ENCODE measurements at places on chromosomes 7 and 10.

GRCh38 chr10:61356354-61356753 is 96.8 kb downstream of the TMEM26 start:
- no peak for DNase-seq

DNA sequence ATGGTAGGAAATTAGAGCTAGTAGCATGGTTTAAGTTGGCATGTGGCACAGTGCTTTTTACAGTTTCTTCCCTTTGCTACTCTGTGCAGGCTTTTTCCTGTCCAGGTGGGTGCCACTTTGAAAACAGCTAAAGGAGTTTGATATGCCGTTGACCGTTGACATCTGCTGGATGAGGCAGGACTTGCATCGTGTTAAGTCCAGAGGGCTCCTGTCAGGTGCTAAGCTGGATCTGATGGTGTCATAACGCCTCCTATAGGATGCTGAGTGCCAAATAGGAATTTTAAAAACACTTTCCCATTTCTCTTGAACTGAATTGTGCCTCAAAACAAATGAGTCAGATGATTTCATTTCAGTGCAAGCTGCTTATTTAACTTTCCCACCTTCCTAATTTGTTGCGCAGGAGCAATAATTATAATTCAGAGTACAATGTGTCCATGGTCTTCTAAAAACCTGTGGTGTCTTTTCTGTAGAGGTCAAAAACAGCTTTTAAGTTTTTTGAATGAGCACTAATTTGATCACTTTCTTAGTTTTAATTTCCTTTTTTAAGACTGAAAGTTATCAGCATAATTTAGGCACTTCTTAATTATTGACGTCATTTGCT is 178.3 kb downstream of the CDCA7L start:
- DNase-seq, result no peak

- DNase-seq, result no peak
Measured at GRCh38 chr7:30146127-30146612, 11.4 kb downstream of the MTURN start.

GRCh38 chr7:137881607-137882260 is 35.0 kb upstream of the DGKI start:
- no peak for DNase-seq

DNA sequence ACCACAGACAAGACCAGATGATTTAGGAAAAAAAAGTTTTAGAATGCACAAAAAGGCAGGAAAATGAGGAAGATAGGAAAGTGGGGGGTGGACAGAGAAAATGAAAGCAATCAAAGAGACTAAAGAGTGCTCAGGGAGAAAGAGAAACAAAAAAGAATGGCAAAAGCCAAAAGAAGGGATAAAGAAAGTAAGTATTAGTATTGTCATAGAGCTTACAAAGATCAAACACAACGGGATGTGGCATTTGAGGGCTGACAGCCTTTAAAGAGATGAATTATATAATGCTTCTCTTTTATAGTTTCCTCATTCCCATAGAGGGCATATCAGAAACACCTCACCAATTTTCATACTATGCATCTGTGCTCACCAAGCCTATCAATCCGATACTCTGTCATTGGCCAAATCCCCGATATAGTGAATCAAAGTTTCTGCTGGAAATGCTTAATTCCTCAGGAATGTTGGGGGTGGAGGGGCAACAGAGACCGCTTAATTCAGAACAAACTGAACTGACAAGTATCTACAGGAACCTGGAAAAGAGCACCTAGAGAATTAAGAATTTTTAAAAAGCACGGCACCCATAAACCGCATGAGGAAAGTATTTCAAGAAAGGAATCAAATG is 2.7 kb downstream of the COG5 start:
- DNase-seq, result no peak

DNA sequence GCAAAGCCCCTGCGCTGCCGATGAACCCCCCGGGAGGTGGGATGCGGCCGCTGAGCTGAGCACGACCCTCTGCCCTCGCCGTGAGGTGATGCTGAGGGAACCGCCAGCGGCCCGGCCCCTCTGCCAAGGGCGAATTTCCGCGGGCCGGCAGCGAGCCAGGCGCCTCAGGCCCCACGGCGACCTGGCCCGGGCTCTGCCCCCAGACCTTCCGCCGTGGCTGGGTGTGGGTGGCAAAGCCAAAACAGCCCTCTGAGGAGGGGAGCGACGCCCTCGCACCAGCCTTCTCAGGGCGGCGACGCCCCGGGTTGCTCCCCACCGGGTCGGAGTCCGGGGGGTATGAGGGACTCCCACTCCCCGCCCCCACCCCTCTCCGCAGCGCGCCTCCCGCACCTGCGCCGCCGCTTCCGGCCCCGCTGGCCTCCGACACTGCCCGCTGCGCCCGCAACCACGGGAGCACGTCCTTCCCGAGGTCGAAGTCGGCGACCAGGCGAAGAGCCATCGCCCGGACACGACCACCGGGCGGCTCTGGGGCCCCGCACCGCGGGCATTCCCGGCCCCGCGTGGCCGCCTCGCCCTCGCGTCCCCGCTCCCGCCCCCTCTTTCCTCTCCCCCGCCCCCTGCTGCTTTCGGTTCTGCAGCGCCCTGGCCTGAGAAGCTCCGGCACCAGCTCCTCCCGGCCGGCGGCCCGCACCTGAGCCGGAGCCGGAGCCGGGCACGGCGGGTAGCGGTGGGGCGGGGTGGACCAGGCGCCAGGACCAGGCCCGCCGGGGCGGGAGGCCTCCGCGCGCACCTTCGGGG is at the start of gene GSAP:
Gene GSAP, minus strand, starts transcription at position 527 of the 798 bp plus-strand sequence. Its CDS starts 28 bp downstream, at position 499.
- DNase-seq, result peak; percentile 46

GRCh38 chr10:48946891-48947500 is 7.4 kb upstream of the LRRC18 start:
- no peak for DNase-seq

- DNase-seq, result peak; percentile 50
Measured at GRCh38 chr10:123043409-123043925, 34.7 kb downstream of the ACADSB start.

GRCh38 chr10:69326692-69327091 is 48.4 kb downstream of the HK1 start:
- no peak for DNase-seq
